ENCODE measurements at places on chromosomes 6 and 20.

DNA sequence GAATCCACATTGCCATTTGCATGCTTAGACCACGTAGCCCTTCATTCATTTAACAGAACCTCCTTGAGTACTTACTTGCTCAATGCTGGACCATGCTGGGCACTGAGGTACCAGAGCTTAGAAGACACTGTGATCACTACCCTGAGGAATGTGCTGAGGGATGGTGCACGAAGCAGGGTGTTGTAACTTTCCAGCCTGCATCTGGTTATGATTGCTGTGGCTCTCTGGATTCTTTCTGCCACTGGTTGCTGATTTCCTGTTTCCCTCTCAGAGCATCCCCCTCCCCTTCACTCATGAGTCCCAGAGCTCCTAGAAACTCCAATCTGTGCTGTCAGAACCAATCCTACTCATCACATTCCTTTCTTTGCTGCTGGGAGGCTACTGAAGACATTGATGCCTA lies 537.4 kb downstream of the PTPRT start:
- DNase-seq = no peak

DNA sequence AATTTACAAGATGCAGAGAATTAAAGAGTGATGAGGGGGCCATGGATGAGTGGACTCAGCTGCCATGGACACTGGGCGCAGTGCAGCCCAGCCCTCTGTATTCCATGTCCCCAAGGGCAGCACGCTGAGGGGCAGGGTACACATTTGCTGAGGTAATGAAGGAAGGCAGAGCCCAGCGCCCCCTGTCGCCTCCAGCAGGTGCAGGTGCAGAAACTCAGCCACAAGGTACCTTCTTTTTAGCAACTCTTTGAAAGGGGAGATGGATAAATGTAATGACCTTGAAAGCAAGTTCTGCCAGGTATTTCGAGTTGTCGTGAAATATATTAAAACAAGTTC lies 7.1 kb downstream of the CD93 start:
- peak; percentile 5 for DNase-seq

DNA sequence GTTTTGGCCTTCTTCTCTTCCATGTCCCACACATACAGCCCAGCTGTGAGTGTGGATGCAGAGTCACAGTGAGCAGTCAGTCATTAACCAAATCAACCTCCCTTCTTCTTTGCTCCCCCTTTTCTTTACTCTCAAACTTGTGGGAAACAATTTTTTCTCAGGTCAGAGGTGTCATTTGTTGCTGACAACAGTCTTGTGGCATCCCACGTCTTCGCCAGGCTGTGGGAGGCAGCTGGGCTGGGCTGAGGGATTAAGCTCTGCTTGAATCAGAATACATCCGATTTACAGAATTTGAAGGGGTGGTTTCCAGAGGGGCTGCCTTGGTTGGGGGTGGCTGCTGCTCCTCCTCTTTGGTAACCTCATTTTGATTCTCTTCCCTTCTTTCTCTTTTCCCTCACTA lies 40.5 kb downstream of the SCGN start:
- no peak for DNase-seq

DNA sequence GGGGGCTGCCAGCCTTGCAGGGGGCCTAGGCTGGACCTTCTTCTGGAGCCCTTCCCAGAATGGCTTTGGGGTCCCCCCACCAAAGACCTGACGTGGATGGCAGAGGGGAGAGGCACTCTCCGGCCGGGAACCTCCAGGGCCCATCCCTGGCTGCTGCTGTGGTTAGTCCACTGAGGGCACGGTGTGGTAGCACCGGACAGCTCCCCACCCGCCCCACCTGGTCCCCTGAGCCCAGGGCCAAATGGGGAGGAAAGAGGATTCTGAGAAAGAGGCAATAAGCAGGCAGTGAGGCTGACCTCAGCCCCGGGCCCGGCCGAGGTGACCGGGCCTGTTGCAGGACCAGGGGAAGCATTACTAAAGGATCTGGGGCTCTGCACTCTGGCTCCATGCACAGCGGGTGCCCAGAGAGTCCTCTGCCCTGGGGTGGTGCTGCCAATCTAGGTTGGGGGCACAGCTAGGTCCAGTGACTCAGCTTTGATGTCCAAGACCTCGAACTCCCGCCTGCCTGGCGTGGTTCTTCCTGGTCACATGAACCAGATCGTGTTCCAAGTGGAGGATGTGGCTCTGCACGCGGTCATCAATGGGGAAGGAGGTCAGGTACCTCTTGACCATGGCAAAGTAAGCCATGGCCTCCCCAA lies 2.2 kb downstream of the CENPB start:
- DNase-seq = no peak

DNA sequence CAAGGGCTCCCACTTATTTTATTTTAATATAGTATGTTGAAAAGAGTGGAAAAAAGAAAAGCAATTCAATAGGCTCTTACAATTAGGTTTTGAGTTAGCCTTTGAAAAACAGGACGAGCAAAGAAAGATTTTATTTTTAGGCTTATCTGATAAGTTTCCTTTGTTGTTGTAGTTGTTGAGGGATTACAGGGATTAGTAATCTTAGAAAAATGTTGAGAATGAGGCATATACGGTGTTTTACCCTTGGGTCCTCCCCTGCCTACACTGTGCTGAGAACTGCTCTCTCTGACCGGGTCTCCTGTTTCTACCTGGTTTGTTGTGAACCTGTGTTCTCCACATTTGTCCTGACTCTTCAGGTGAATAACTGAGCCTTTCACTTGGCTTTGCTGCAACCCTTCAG lies 16.7 kb downstream of the TRAPPC3L start:
- DNase-seq = no peak

DNA sequence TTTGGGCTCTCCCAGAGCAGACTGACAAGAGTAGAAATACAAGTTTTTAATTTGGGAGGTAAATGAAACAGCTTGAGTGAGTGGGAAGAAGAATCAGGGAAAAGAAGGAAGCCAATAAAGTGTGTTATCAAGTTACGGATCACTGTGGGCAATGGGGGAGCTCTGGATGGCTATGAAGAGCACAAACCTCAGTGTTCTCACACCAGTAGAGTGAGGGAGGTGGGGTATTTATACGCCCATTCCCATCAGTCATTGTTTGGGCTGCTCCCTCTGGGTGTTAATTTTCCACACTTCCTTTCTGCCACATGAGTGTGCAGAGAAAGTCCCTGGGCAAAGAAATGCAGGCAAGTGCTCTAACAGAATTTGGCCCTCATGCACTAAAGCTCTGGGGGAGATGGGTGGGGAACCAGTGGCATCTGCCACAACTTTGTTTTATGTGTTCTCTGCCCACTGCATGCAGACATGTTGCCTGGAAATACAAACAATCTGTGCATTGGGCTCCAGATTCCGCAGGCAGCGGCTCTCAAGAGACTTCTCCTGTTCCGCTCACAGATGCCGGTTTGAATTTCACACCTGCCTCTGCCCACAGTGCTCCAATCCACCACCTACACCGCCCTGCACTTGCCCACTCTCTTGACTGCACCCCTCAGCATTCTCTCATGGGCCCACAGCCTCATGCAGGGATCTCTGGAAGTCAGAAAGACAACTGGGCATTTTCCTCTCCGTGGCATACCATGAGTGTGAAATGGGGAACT lies 211.1 kb upstream of the RNF24 start:
- no peak for DNase-seq

DNA sequence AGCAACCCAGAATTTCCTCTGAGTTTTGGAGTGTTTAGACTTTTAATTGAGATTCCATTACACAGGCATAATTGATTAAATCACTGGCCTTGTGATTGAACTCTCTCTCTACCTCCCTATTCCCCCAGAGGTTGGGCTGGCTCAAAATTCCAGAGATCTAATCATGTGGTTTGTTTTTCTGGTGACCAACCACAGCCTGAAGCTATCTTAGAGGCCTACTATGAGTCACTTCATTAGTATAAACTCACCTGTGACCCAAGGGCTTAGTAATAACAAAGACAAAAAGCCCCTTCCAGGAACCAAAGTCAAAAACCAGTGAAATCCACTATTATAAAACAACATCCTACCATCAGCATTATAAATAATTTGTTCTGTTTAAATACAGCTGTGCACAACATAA lies 992.5 kb upstream of the CITED2 start:
- DNase-seq = no peak

- DNase-seq = no peak
Observed at GRCh38 chr6:3898265-3898994, 49.3 kb downstream of the FAM50B start.

DNA sequence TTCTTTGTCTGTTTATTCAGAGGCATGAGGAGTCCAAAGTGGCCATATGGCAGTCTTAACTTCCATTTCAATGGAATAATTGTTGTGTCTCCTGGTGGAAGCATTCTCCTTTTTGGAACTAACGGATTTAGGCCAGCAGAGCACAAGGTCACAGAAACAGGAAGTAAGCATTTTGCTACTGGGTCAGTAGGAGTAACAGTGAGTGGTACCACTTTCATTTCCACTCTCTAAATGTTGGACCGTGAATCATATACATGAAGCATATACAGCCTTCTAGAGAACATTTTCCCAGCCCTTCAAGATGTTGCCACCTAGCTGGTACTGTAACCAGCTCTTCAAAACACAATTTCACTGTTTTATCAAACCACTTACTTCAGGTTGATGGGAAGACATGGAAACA lies 182.8 kb downstream of the EYS start:
- DNase-seq = no peak

DNA sequence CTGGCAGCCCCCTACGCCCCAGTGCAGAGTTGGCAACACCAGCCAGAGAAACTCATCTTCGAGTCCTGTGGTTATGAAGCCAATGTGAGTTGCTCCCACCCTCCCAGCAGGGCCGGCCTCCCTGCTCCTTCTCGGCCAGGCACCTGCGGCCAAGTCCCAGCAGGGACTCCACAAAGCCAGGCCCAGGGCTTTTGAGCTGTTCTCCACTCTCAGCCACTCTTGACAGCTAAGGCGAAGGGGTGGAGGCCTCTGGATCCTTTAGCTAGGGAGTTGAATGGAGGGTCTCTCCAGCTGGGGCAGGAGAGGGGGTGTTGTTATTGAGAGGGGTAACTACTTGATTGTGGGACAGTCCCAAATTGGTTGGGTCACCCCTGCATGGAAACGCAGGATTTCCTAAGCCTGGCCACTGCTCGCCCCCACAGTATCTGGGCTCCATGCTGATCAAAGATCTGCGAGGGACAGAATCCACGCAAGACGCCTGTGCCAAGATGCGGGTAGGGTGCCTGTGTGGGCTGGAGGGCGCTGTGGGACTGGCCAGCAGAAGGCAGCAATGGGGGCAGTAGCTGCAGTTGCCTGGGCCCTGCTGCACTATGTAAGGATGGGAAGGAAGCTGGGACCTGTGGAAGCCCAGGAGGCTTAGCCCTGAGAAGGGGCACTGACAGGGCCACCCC lies 58.3 kb downstream of the TCP11 start:
- no peak for DNase-seq

DNA sequence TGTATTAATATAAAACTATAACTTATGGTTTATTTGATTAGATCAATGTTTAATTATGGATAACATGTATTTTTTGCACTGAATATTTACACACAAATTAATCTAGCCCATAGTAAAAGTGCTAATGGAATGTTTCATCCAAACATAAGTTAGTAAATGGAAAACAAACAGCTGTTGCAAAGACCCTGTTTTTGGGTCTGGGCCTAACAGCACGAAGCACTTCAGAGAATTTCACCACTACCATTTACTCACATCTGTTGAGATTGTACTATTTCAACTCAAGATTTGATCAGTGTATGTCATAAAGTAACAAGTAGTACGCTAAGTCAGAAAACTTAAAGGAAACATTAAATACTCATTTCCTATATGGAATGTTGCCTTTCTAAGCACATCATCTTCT lies 359.6 kb downstream of the LAMA2 start:
- DNase-seq = no peak

DNA sequence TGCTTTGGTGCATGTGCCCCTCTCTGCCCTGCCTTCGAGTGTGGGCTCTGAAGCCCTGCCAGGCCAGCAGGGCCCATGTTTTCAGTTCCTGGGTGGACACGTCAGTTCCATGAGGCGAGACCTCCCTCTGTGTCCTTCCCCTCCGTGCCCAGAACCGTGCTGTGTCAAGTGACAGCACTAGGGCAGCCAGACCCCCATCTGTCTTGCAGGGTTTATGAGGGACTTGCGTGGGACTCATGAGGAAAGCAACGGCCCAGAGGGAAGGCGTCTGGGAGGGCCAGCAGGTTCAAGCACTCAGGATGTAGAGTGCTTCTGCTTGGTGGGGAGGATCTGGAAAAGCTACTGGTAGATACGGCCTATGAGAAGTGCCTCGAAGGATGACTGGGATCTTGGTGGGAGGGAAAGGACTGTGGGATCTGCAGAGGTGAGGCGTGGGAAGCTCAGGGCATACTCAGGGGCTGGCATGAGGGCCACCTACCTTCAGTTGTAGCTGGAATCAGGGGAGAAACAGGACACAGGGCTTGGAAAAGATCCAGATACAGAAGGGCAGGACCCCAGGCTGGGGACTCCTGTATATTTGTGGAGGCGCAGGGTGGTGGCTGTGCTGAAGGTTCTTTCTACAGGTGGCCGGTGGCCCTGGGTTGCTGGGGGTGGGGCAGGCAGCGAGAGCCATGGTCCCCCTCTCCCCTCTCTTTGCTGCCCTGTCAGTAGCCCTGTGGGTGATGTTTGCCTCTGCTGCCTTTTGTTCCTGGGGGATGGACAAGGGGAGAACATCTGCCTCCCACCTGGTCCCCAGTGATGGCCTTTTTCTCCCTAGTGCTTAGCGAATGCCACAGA lies 5.5 kb downstream of the NPEPL1 start:
- no peak for DNase-seq

- no peak for DNase-seq
Observed at GRCh38 chr20:58305061-58305460, 4.5 kb upstream of the RAB22A start.

- peak; percentile 4 for DNase-seq
Observed at GRCh38 chr6:152642578-152643375, 5.6 kb upstream of the SYNE1 start.

DNA sequence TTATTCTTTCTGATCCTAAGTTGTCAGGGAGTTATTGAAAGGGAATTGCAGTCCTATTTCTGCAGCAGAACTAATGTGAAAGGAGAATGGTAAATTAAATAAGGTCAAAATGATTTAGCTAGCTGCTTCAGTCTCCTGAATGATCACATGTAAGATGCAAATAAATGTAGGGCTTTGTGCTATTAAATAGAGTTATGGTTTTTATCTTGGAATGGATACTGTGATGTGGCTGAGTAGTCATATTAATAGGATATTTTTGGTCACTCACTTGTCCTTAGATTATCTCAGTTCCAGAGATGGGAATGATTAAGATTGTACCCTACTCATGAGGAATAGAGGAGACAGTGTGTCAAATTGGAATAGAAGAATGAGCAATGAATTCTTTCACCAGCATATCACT lies 129.6 kb downstream of the PLCB4 start:
- DNase-seq = no peak

DNA sequence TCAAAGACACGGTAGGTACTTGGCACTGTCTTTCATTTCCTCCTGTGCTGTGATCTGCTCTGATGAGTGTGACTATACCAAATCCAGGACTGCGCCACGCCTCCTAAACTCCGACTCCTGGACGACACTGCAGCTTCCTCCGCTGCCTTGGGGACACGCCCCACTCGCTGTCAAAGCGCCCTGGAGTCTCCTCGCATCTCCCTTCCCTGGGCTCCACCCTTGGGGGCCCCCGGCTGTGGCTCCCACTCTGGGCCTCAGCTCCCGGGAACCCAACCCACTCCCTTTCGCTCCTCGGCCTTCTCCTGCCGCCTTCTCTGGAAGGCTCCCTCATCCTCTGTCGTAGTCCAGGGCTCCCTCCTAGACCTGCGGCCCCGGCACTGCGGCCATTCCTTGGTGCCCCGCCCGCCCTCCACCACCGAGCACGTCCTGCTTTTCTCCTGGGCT lies 61.2 kb downstream of the RSPH3 start:
- DNase-seq = peak; percentile 4

Measured in NCI-H526 (cell line).